Eye (tissue), 1 donor: ENCODE measurements at places on chromosomes 3 and 15.
A peak's percentile ranks its signal among the peaks of the same experiment; 100 is the strongest.

- DNase-seq: no peak
Observed at GRCh38 chr3:65582012-65582717, 456.6 kb downstream of the MAGI1 start.

DNA sequence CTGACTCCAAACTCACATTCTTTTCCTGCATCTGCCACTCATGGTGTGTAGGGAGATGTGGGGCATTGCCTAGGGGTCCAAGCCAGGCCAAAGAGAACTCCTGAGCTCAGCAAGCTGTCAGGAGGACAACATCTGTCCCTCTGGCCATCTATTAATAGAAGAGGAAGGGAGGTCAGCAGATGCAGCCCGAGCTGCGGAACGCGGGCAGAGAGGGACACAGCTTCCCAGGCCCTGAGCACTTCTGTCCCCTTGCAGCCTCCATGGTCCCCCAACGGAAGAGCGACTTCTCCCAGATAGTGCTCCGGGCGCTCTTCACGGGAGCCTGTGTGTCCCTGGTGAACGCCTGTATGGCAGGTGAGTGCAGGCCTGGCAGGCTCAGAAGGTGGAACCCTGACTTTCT is 37.3 kb upstream of the PDE8A start:
- DNase-seq: no peak

DNA sequence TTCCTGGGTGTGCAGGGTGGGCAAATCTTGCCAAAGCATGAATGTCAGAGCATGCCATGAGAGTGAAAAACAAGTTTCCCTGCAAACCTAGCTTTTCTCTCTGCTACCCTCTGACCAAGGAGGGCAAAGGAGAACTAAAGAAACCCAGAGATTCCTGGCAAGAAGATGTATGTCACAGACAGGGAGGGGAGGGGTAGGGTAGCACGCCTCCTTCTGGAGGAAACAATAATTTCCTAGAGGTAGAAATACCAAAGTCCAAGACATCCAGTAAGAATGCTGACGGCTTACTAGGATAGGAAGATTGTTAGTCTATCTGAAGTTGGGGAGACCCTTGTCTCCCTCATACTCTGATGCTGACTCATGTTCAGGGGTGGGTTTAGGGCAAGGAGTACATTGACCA is 203.9 kb downstream of the NR1D2 start:
- DNase-seq: no peak

GRCh38 chr3:126424751-126425150 is 30.0 kb downstream of the CFAP100 start:
- DNase-seq: no peak

DNA sequence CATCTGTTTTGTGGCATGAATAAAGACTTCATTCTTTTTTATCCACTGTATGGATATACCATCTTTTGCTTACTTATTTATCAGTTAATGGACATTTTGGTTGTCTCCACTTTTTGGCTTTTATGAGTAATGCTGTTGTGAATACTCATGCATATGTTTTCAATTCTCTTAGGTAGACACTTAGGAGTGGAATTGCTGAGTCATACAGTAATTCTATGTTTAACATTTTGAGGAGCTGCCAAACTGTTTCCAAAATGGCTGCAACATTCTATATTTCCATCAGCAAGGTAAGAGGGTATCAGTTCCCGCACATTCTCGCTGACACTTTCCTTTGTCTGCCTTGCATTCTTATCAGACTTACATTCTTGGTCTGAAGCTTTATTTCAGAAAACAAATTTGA is 191.1 kb downstream of the WNT5A start:
- no peak for DNase-seq

GRCh38 chr3:187318819-187319616 is 27.5 kb upstream of the MASP1 start:
- DNase-seq: peak; percentile 86
